Chondrocyte (in vitro differentiated cells): ENCODE measurements at places on chromosomes 6 and 20.

DNA sequence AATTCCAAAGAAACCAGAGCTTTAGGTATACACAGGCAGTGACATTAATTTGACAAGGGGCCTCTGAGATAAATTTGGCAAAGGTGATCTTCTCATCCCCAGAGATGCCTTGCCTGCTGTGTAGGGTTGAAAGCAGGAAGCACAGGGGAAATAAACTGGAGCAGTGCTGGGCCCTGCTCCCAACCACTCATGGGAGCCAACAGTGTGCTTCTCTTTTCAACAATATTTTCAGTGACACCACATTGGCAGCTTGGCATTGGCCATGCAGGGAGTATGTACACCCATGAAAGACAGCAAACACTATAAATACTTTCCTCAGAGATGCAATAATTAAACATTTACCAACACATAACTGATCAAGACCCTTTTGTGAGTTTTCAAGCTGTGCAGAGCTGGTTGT is 90.7 kb upstream of the F13A1 start:
- no peak for DNase-seq

DNA sequence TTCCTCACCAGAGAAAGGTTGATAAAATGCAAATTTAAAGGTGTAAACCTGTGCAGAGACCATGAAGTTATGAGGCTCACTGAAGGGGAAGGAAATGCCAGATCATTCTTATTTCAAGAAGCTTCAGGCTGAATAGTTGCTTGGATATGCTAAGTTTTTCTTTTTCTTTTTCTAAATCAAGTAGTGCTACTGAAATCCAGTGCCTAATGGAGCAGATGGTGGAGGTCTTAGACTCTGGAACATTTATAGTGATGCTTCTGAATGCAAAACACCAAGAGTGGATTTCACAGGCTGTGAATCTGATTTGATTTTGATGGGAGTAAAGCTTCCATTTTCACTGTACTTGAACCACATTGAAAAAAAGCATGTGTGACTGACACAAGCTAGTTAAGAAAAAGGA is 151.2 kb upstream of the BEND3 start:
- no peak for DNase-seq

DNA sequence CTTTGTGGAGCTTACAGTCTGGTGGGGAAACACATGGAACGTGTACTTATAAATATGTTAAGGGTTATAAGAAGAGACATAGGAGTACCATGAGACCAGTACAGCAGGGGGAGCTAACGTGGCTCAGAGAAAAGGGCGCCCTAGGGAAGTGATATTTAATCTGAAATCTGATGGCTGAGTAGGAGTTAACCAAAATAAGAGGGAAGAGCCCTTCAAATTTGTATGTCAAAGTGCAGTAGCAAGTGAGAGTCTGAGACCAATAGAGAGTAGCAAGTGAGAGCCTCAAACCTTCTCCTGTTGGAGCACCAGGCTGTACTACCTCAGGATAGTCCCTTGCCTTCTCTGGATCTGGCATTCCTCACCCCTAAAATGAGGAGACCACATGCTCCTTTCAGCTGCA is 6.1 kb upstream of the PKIG start:
- DNase-seq = no peak

DNA sequence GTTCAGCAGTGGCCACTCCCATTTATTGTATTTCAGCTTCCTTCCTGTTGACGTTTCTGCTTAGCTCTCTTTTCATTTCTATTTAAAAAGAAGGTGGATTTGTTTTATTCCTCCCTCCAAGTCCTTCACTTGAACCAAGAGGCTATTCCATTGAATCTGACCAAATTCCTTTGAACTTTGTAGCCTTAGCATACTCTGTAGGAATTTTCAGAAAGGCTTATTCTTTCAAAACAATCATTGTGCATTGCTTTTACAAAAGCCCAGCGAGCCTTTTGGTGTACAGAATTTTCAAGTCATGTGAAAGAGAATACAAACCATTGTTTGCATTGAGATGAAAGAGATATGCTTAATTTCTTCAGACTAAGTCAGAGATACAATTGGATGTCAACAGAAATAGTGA is 151.0 kb upstream of the INSM1 start:
- DNase-seq = no peak

DNA sequence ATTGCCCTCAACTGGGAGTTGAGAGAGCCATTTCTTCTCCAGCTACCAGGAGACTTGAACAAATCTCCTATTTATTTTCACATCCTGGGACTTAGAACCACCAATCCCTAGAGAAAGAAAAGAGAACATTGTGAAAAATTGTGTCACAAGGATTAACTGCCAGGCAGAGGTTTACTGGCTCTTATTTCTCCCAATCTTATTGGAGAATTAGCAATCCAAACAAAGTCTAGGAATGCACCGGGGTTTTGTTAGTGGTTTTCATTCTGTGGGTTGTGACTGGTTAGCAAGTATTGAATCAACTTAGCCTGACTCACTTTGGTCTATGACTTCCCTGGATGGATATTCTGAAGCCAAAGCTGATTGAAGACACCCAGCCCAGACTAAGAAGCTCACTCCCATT is 21.2 kb upstream of the ENPP5 start:
- DNase-seq = no peak

GRCh38 chr6:129699659-129700058 is 10.3 kb downstream of the ARHGAP18 start:
- no peak for DNase-seq

GRCh38 chr6:391559-392440 is at the start of gene IRF4:
Gene IRF4, plus strand, starts transcription at chr6:391752. Its CDS starts 1,401 bp downstream, at chr6:393153.
- no peak for DNase-seq

- no peak for DNase-seq
Observed at GRCh38 chr6:72464791-72465691, 156.8 kb upstream of the KCNQ5 start.

GRCh38 chr20:50670126-50670862 is 21.0 kb downstream of the RIPOR3 start:
- DNase-seq = no peak

DNA sequence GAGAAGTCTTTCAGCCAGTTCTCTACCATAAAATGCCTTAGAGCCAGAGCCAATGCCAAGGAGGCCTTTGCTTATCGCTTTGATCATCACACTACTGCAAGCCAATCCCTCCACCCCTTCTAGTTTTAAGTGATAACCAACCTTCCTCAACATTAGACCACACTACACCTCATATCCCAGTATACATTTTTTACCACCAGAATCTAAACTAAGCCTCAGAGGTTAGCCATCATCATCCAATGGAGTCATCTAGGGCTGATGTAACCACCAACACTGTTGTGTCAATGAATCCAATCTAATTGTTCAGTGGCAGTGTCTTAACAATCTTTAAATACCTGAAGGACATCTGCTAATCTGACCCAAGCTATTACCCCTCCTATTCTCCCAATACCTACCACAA is 6.4 kb downstream of the ZUP1 start:
- no peak for DNase-seq

DNA sequence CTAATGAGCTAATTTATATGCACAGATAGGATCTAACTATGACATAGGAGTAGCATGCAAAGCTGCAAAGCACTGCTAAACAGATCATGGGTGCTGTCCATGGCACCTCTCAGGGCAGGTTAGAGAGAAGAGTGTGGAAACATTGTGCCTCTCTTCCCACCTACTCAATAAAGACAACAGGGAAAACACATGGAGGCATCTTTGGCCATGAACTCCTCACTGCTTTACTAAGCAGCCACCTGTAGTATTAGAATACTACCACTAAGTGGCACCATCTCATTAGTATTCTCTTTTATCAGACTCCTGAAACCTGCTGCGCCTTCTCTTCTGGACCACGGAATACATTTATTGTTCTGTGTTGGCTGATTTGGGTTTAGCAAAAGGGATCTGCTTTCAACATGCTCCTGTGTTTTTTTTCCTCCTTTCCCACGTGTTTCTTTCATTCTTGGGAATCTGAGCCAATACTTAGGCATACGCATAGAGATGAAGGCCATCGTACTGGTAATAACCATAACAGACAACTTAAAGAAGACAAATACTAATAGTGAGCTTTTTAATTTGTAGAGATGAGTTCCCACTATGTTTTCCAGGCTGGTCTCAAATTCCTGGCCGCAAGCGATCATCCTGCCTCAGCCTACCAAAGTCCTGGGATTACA is 9.4 kb upstream of the HDDC2 start:
- no peak for DNase-seq

DNA sequence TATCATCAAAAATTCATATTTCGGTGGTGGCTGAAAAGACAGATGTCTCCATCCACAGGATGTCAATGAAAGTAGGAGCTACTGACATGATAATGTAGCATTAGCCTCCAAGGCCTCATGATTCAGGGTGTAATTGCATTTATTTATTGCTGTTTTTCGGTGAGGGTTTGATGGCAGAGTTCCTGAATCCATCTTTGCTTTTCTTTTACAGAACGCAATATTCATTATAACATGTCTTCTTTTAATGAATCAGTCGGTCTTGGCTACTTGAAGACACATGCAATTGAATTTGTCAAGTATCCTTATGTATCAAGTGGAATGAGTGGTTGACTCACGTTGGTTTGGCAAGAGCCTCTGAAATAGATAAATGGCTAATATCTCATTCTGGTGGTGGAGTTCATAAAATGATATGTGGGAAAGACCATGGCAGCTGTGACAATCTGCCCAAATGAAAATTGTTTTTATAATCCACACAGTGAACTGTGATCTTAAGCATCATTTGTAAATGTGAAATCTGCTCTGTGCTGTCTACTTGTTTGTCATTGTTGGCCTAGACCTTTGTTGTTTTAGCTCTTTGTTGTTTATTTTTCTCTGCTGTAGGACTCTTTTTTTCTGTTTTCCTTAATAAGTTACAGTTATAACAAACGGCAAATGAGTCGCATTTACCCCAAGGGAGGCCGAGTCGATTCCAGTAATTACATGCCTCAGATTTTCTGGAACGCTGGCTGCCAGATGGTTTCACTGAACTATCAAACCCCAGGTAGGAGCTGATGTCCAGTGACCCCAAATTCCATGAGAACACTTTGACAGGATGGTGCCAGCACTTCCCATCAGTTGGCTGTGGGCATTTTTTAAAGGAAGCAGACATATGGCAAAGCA is 105.7 kb upstream of the LAMP5 start:
- no peak for DNase-seq

GRCh38 chr20:39876976-39877635 is 811.9 kb downstream of the MAFB start:
- DNase-seq = no peak

GRCh38 chr6:134410541-134410940 is 92.6 kb upstream of the SGK1 start:
- no peak for DNase-seq
